Body of pancreas (tissue), 4 donors: ENCODE measurements at places on chromosomes 1 and 21.
A peak's percentile ranks its signal among the peaks of the same experiment; 100 is the strongest.

- DNase-seq: no peak
These were observed 648.5 kb upstream of the PKN2 start for GRCh38 chr1:88035578-88035977.

GRCh38 chr21:42200906-42201614, 17.9 kb upstream of the ABCG1 start:
- no peak for DNase-seq

DNA sequence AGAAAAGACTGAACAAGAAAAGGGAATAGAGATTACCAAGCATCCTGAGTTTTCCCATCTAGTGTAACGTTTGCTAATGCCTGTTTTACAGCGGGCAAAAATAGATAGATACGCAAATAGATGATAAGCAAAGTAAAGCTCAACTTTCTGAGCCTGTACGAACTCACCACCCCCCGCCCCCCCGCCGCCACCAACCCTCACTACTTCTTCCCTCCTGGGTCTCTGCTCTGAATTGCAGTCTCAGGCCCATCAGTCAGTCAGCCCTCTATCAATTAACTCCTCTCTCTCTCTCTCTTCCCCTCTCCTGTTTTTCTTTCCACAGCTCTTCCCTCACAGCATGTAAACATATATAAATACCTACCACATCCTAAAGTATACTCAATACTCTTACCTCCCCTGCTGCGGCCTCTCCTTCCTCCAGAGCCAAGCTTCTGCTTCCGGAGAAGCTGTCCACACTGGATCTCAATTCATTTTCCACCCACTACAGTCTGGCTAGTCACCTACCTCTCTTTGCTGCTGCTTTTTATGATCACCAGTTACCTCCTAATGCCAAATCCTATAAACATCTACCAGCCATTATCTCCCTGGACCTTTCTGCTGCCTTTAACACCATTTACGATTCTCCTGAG, 64.6 kb downstream of the CAPN2 start:
- DNase-seq: no peak

- DNase-seq: no peak
These were observed 195.2 kb downstream of the FCRL5 start for GRCh38 chr1:157357111-157357510.

- no peak for DNase-seq
These were observed 13.4 kb downstream of the SPOCD1 start for GRCh38 chr1:31802190-31803150.

DNA sequence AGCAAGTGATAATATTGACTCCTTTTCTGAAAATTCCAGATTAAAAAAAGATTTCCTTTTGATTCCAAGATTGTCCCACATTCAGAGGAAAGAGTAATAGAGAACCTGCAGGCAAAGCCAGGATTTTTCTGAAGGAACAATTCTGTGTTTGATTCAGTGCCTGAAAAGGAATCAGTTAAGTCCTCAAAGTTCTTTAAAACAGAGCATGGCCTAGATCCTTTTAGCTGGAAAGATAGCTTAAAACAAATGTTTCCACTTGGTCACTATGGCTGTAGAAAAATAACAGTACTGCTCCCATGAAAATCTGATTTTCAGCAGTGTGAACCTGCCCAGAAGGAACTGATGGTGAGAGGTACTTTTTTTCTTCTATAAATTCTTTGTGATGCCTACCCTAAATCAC, 41.8 kb downstream of the HS2ST1 start:
- DNase-seq: no peak

DNA sequence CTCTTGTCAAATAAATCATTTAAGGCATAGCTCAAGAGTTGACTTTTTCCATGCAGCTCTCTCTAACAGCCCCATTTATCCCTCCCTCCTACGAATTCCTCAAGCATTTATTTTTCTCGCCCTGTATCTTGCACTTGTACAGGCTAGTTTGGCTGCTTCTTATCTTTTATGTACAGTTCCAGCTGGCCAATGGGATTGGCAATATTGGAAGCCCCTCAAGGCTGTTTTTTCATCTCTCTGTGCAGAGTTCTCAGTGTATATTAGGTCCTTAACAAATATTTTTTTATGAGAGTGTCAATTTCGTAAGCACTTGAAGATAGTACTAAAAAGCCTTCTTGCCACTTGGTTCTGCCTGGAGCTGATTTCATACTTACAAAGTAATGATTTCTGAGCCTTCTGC, 356.0 kb downstream of the ST6GALNAC3 start:
- DNase-seq: no peak

DNA sequence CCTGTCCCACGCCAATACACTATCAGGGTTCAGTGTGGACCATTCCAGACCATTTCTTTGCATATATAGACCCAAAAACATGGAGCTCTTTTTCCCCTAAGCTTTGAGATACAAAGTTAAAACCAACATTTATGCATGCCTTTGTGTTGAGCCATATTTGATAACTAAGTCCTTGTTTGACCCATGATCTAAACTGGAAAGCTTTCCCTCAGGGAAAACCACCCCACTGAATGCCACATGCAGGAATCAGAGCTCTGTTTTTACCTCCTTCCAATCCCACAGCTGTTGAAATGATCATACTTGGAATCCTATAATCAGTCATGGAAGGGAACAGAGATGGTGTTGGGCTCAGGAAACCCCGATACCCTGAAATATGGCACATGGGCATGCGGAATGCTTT, 14.8 kb upstream of the SLC45A1 start:
- DNase-seq: no peak

DNA sequence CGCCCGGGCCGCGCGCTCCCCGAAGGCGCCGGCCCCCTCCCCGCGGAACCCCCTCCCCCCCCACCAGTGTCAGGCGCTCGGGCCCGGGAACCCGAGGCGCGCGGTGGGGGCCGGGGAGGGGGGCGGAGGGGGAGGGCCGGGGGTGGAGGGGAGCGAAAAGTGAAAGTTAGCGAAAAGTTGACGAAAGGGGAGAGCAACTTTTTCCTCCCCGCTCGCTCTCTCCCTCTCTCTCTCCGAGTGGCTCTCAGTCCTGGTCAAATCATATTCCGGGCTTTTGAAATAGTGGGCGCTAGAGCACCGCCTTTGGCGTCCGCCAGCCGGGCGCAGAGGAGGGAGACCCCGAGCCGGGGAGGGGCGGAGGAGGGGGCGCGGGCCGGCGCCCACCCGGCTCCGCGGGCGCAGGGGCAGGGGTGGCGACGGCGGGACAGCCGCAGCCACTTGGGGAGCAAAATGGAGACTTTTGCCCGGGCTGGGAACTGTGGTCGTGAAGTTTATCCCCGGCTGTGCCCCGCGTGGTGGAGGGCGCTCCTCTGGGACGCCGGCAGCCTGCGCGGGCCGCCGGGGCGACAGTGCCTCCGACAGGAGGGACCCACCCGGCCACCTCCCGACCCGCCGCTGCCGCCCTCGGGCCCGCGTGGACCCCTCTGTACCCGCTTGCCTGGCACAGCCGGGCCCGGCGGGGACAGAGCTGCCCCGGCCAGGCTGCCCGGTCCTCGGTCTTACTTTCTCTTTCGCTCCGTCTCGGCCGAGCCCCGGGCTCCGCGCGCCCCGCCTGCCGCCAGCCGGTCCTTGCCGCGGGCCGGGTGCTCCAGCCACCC, 697 bp downstream of the PRDM16 start:
- DNase-seq: peak; percentile 74

- no peak for DNase-seq
These were observed 51.2 kb upstream of the SEC16B start for GRCh38 chr1:178020968-178021640.

- DNase-seq: no peak
These were observed 383.7 kb downstream of the PRDM2 start for GRCh38 chr1:14083706-14084105.

GRCh38 chr1:64112281-64112680, 91.1 kb upstream of the UBE2U start:
- DNase-seq: no peak

DNA sequence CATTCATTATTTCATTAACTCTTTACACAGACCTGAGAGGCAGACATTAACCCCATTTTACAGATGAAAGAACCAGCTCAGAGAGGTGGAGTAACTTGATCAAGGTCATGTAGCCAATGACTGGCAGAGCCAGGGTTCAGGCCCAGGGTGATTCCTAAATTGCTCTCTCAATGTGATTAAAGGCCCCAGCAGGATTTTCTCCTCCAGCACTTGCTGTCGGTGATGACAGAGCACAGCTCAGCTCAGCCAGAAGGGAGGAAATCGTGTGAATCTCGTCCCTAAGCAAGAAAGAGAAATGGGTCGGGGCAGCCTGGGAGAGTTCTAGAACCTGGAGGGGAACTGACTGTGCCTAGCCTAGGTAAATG, 19.5 kb upstream of the RNF19B start:
- DNase-seq: no peak

- DNase-seq: peak; percentile 75
These were observed at the start of gene VTCN1 for GRCh38 chr1:117210831-117211261. Gene VTCN1, minus strand, starts transcription at chr1:117210927. Its CDS starts 72 bp downstream, at chr1:117210855.

- no peak for DNase-seq
These were observed 17.3 kb upstream of the LRP8 start for GRCh38 chr1:53344921-53345838.

GRCh38 chr1:7171574-7171973, 386.3 kb downstream of the CAMTA1 start:
- DNase-seq: no peak

- DNase-seq: no peak
These were observed 22.6 kb downstream of the PODN start for GRCh38 chr1:53084589-53084971.

GRCh38 chr1:109509176-109510134, at the start of gene AMIGO1:
Gene AMIGO1, minus strand, starts transcription at chr1:109509727. Its CDS starts 815 bp downstream, at chr1:109508912.
- peak; percentile 57 for DNase-seq

DNA sequence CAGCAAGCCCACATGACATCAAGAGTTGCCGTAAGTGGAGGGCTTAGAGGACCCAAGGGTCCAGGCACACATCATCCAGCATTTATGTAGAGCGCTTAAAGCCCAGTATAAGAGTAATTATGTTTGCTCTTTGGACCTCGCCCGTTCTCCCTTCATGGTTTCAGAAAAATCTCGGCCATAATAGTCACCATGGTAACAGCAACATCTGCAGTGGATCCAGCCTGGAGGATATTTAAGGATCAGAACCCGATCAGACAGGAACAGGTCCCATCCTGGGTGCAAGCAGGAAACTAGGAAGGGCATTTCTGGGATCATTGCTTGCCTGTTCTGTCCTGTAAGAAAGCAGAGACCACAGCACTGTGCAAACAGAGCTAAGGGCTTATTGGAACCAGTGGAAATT, 89.9 kb upstream of the KAZN start:
- DNase-seq: no peak
